Common myeloid progenitor, CD34-positive (primary cell): ENCODE measurements at places on chromosomes 12 and 14.

GRCh38 chr12:95614390-95614982 is 63.2 kb upstream of the USP44 start:
- no peak for DNase-seq

DNA sequence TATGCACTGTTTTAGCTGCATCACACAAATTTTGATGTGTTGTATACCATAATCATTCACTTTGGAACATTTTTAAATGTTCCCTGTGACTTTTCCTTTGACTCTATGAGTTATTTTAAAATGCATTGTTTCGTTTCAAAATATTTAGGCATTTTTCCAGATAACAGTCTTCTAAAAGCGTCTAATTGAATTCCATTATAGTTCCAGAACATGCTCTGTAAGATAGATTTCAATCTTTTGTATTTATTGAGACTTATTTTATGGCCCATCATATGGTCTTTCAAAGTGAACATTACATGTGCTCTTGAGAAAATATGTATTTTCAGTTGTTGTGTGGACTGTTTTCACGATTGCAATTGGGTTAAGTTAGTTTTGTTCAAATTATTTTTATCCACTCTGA is 98.7 kb upstream of the ARHGAP5 start:
- no peak for DNase-seq

DNA sequence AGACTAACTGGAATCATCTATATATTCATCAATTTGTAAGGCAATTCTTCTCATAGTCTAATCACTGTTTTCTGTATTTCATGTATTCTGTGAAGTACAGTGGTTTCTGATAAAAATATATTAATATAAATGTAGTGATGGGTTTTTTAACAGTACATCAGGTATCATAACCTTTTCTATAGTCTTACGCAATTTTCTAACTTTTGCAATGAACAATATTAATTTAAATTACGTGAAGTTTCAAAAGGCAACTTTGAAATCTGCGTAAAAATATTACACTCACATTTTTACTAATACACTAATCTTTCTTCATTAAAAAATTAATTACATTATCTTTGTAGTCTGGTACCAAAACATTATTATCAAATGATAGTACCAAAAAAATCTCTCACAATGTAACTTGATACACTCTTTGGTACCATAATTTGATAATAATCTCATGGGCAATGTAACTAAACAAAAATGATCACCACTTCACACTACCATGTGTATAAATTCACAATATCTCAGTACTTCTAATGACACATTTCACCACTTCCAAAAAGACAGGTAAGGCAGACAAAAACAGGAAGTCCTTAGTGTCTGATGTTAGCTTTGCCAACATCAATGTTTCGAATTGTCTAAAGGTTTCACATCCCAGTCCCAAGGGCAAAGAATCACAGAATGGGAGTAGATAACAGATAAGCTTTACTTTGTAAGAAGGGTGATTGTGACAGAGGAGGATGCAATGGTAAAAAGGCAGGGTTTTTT is 8.7 kb downstream of the DNAI7 start:
- no peak for DNase-seq

GRCh38 chr14:50173891-50174290 is 57.5 kb downstream of the SOS2 start:
- DNase-seq, result no peak

DNA sequence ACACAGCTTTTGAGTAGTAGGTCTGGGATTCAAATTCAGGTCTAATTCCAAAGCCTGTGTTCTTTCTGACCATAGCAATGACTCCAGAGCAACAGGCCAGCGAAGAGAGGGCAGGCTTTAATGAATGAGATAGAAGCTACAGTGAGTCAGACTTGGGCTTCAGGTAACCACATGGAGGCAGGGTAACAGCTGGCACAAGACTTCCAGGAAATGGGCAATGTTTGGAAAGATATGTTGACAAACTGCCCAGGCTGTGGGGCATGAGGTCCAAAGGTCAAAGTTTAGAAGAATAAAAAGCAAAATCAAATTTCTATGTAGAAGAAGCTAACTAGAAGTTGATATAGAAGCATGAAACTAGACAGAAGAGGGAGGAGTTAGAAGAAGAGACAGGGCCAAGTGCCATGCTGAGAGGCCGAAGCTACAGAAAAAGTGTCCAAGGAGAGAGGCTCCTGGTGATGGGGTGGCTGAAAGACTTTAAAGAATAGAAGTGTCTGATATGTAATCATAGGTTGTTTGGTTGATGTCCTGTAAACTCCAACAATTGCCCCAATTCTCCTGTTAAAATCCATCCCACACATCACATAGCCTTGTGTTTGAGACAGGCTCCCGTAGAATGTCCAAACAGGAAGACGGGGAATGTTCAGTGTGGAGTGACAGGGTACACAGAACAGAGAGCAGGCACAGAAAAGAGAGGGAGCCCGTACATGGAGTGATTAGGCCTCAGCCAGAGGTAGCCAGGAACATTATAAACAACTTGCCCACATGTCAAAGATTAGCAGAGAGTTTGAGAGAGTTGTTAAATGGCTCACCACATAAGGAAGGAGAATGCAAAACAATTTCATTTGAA is 384.7 kb downstream of the CCDC91 start:
- no peak for DNase-seq

- no peak for DNase-seq
These were observed 188.9 kb downstream of the ADAMTS20 start for GRCh38 chr12:43362910-43363694.

DNA sequence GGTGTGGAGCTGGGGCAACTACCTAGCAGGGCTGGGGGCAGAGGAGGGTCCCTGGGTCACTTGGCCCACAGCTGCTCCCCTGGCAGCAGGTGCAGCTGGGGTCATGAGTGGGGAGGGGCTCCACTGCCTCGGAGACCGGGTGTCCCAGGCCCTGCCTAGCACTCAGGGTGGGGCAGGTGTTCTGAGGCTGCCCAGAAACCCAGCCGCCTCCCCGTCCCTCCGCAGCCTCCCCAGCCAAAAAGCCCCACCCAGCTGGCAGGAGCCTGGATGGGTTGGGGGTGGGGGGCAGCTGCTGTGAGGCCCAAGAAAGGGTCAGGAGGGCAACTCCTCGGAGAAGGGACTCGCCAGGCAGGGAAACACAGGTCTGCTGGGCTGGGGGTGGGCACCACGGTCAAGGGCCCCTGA is 11.2 kb downstream of the AHNAK2 start:
- no peak for DNase-seq
